ENCODE measurements at places on chromosomes 11 and 22.

DNA sequence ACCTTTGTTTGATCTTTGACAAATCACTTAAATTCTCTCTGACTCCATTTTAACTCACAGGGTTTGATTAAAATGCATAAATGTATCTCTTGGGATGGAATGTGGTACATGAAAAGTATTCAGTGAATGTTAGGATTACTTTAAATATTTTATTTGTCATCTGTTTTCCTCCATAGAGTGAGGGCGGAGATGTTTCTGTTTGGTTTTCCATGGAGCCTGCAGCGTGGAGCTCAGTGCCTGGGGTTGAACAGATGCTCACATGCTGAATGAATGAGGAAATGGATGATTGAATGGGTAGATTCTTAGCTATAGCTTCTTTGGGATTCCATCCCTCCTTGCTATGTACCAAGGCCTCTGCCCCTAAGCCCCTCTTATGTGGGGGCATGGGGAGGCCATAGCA lies 10.0 kb downstream of the TSPAN18 start:
- no peak for DNase-seq

DNA sequence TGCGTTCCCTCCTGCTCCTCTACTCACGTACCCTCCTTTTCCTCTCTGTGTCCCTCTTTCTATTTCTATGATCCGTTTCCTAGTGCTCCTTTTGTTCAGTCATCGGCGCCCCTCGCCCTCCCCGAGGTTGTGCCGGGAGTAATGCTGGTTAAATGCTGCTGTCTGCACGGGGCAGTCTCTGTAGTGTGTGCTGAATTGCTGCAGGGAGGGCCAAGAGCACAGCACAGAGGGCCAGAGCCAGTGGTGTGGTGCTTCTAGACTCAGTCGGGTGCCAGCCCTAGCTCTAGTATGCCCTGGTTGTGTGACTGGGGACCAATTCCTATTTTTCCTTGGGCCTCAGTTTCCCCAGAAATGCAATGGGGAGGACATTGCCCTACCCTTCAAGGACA lies 98.3 kb downstream of the PKNOX2 start:
- no peak for DNase-seq

GRCh38 chr11:133897331-133897650 lies 52.0 kb upstream of the SPATA19 start:
- no peak for DNase-seq

DNA sequence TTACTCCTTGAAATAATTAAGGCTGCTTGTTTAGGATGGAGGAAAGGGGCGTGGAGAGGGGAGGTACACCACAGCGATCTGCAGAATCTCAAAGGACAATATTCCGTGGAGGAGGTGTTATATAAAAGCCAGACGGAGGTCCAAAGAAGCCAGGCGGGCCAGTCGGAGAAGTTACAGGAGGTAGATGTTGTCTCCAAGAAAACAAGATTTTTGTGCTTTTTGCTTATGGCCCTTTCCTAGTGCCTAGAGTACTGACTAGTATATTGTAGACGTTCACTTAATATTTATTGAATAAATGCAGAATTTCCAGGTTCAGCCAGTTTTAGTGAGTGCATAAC lies 761 bp downstream of the ZDHHC13 start:
- no peak for DNase-seq

- no peak for DNase-seq
Measured at GRCh38 chr11:10580623-10581022, 12.2 kb upstream of the LYVE1 start.

DNA sequence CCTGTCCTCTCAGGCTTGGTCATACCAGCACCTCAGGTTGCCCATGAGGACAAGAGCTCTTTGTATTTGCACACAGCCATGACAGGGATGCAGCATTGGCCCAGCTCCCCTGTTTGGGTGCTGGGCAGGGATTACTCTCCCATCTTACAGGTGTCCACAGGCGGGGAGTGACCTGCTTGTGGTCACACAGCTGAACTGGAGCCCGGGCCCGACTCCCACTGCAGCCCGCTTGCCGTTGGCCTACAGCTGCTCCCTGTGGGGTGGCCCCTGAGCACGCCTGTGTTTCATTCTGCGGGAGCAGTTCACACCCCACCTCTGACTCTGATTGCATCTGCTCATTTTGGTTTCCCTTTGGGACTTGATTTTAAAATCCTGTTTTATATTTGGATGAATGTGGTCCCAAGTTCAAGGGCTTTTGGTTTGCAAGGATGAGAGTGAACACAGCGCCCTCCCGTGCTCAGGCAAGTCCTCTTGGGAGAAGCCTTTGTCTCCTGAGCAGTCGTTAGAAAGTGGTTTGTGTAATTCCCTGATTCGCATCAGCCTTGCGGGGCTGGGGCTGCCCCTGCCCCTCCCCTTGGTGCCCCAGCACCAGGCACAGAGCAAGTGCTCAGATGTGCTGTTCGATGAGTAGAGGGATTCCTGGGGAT lies 9.3 kb downstream of the PICK1 start:
- no peak for DNase-seq

DNA sequence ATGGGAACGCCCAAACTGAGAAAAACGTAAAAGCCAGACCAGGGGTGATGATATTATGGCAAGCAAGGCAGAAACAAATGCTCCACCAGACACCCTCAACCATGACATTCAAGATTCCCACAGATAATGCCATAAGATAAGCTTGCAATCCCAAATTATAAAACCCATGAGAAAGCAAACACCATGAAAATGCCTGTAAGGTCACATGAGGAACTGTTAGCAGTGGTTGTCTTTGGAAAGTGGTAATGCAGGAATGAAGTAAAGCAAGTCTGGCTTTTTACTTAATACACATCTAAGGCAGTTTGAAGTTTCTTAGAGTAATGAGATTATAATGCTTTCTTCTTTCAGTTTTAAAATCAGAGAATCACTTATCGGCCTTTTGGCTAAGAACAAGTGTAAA lies 111.0 kb downstream of the MN1 start:
- no peak for DNase-seq

DNA sequence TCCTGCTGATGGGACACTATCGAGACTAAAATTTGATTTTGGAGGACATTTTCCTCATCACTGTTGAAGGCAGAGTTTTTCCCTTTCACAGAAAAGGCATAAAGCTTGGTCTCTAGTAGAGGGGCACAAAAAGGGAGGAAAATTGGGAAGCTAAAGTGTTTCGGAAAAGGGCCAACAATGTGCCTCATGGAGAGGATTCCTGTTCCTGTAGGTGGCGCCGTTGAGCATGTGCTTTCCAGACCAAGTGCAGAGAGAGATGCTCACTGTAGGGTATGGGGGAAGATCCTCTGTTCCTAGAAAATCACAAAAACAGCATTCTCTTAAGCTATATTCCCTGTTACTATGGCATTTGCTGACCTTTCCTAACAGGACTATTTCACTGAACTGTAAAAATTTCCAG lies 18.4 kb upstream of the OR4C5 start:
- no peak for DNase-seq

Data from CD4-positive, alpha-beta T cell treated with Interleukin-4 for 1 hour (primary cell).